ENCODE measurements at places on chromosomes 3 and 15.

GRCh38 chr15:34584996-34585395 lies 1.5 kb upstream of the GOLGA8B start:
- DNase-seq: no peak

DNA sequence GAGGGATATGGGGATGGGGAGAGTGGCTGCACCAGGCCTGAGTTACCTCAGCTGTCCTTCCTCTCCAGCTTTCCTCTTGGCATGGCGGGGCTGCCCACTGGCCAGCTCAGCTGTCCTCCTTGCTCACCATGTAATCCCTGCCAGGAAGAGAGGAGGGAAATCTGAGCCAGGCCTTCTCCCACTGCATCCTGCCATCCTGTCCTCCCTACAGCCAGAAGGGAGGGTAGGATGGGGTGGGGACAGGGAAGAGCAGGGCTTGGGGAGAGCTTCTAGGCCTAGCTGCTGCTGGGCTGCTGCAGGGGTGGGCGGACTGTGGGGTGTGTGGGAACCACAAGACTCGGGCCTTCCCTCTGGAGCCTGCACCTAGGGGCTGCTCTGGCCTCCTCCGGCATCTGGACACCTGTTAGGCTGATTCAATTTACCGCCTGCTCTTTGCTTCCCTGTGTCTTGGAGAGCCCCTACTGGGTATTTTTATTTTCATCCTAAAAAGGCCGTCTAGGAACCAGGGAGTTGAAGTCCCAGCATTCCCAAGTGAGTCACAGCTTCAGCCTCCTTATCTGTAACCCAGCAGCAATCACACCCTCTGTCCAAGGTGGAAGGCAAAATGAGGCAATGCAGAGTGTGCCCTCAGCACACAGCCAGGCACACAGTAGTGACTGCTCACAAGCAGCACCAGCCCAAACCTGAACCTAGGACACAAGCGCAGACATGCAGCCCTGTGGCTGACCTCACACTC lies 13.1 kb upstream of the KY start:
- DNase-seq: peak; percentile 93

- no peak for DNase-seq
Observed at GRCh38 chr3:101879623-101880284, 30.4 kb downstream of the NFKBIZ start.

- DNase-seq: no peak
Observed at GRCh38 chr3:58529516-58530353, 7.3 kb downstream of the ACOX2 start.

GRCh38 chr15:73493922-73494321 lies 51.0 kb downstream of the REC114 start:
- no peak for DNase-seq

DNA sequence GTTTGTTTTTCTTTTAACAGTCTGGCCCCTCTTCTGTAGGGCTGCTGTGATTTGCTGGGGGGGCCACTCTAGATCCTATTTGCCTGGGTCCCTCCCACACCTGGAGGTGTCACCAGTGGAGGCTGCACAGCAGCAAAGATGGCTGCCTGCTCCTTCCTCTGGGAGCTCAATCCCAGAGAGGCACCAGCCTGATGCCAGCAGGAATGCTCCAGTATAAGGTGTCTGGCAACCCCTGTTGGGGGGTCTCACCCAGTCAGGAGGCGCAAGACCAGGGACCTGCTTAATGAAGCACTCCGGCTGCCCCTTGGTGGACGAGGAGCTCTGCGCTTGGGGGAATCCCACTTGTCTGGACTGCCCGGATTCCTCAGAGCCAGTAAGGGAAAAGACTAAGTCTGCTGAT lies 118.3 kb downstream of the GAP43 start:
- DNase-seq: no peak

DNA sequence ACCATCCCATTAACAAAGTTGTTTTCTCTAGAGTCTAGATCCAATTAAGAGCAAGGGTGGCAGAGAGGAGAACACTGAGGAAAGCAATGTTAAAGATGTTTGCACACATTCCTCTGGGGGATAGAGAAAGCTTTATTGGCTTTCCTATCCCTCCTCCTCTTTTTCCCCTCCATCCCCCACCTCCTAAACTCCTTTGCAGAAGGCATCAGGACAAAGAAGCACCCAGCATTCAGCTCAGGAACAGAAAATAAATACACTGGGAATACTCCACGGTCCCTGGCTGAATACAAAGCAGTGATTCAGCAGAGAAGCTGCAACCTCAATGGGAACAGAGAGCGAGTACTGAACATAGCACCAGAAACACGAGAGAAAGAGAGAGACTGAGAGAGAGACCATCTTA lies 21.9 kb downstream of the LSAMP start:
- peak; percentile 17 for DNase-seq

- peak; percentile 58 for DNase-seq
Observed at GRCh38 chr3:100882571-100882984, 110.6 kb downstream of the ABI3BP start.

DNA sequence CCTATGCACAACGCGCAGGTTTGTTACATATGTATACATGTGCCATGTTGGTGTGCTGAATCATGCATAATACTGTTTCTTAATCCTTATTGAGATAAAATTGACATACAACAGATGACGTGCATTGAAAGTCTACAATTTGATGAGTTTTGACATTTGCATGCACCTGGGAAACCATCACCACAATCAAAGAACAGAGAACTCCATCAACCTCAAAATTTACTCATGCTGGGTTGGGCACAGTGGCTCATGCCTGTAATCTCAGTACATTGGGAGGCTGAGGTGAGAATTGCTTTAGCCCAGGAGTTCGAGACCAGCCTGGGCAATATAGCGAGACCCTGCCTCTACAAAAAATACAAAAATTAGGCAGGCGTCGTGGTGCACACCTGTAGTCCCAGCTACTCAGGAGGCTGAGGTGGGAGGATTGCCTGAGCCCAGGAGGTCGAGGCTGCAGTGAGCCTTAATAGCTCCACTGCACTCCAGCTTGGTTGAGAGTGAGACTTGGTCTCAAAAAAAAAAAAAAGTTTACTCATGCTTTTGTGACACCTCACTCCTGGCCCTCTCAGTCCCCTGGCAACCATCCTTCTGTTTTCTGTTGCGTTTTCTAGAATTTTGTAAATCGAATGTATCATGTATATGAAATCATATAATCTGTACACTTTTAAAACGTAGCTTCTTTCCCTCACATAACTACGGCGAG lies 56.6 kb downstream of the BHLHE40 start:
- DNase-seq: no peak

- DNase-seq: no peak
Observed at GRCh38 chr15:67225336-67225735, 29.1 kb downstream of the AAGAB start.

DNA sequence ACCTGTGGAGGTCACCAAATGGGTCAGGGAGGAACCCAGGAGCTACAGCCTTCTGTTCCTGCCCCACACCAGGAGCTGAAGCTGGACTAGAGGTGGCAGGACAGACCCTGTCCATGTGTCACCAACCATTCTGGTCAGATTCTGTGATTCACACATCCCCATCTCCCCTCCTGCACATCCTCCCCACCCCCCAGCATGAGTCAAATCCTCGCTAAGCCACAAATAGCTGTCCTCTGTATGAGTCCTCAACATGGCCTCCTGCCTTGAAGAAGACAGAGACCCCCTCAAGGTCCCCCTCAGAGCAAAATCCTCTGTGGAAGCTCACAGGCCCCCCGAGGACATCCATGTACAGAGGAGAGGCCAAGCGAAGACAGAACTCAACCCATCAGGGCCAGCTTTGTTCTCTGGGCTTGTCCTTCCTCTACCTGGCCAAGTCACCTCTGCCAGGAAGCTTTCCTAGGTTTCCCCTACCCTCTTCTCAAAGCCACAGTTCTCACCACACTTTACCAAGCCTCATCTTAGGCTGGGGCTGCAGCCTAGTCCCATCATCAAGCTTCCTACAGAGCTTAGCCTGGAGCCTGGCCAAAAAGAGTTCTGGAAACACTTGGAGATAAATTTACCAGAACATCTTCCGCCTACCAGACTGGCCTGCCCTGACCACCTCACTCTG lies 17.1 kb downstream of the CACNA2D2 start:
- peak; percentile 54 for DNase-seq

DNA sequence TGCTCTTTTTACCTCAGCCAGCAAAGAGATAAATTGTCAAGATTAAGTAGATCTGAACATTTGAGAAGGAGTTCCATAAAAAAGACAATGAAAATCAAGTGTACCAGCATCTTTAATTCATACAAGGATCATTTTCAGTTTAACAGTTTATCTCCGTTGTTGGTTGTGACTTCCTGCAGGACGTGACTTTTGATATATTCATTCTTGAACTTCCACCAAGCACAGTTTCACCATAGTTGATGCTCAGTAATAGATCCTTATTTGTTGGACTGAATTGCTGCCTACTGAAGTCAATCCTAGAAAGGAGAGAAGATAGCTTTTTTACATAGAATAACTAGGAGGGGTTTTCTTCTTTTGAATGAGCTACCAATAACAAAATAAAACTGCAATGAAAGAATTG lies 408.2 kb downstream of the LPP start:
- DNase-seq: no peak

DNA sequence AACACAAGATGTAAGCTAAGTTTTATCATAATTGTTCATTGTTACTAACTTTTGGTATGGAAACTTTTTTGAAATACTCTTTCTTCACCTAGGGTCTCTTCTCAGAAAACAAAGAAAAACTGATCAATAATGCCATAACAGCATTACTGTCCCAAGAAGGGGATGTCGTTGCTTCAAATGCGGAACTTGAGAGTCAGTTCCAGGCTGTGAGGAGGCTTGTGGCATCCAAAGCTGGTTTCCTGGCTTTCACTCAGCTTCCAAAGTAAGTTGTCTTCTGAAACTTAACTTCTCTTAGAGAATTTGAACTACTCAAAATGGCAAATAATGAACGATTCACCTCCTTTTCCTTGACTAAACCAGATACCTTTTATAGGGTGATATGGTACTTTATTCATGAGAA lies 39.3 kb downstream of the DNAJC13 start:
- no peak for DNase-seq

GRCh38 chr15:32870240-32871033 lies 152.6 kb downstream of the GREM1 start:
- no peak for DNase-seq

DNA sequence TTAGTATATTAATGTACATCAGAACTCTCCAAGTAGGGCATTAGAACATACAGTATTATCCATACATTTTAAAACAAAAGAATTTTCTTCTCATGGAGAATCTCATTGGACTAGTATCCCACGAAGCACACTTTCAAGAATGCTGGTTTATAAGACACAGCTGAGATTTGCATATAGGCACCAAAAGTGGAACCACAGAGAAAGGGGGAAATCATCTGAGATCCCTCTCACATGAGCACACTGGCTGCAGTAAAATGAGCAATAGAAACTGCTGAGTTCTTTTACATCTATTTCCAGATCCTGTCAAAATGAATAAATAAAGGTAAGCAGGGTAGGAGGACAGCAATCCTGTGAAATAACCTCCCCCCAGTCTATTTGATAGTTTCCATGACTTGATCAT lies 665.3 kb downstream of the FHIT start:
- DNase-seq: no peak

GRCh38 chr3:56860351-56860750 lies 58.6 kb upstream of the ARHGEF3 start:
- no peak for DNase-seq

GRCh38 chr3:178075344-178075743 lies 460.9 kb upstream of the KCNMB2 start:
- DNase-seq: no peak

DNA sequence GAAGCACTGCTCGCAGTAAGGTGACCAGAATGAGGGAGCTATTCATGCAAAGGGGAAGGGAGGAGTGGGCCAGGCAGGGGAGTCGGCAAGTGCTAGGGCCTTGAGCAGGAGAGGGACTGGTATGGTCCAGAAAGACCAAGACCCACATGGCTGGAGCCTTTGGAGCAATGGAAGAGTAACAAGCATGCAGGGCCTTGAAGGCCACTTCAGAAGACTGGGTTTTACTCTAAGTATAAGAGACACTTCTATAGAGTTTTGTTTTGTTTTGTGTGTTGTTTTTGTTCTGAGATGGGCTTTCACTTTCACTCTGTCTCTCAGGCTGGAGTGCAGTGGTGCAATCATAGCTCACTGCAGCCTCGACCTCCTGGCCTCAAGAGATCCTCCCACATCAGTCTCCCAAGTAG lies 42.0 kb downstream of the BFSP2 start:
- no peak for DNase-seq

GRCh38 chr15:81724536-81724935 lies 321.3 kb downstream of the MEX3B start:
- DNase-seq: no peak

- DNase-seq: no peak
Observed at GRCh38 chr3:170517242-170517945, 68.5 kb downstream of the SLC7A14 start.

DNA sequence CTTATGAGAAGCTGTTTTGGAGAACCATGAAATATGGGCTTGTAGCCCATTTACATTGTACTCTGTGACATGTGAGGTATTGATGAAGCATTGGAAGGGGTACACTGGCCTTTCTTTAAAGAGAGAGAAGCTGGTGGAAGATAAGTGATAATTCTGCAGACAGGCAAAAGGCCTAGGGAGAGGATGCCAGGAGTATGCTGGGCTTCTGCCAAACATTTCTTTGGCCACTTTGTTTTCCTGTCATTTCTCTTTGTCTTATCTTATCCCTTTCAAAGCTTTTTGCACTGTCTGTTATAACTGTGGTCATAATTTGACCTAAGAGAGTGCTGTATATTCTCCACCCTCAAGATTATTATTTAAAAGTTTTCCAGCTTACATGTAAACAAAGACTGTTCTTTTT lies 109.6 kb upstream of the SEMA6D start:
- no peak for DNase-seq

DNA sequence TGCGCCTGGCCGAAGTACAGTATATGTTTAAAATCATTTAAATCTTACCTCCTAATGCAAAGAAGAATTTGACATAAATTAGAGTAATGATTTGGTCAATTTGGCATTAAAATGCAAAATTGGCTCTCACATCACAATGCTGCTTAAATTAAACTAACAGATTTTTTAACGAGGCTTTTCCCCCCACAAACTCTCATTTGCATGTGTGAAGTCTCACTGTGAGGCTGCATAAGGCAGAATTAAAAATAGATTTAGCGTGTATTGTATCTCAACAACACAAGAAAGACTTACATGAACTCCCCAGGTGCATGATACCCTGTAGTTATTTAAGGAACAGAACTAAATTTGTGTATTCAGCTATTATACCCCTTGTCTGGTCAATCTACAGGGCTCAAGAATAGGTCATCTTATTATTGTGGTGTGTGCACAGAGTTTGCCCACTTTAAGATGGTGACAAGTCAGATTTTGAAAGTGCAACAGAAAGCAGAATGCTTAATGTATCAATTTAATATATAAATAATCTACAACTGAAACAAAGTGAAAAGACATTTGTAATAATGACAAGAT lies 897.9 kb downstream of the EPHA3 start:
- no peak for DNase-seq

- DNase-seq: no peak
Observed at GRCh38 chr3:61186030-61186429, 65.2 kb downstream of the FHIT start.
